ENCODE measurements at places on chromosomes 2 and 18.

GRCh38 chr2:134124047-134124753, 129.7 kb upstream of the MGAT5 start:
- no peak for DNase-seq

- no peak for DNase-seq
Observed at GRCh38 chr2:221844212-221845020, 272.3 kb upstream of the EPHA4 start.

DNA sequence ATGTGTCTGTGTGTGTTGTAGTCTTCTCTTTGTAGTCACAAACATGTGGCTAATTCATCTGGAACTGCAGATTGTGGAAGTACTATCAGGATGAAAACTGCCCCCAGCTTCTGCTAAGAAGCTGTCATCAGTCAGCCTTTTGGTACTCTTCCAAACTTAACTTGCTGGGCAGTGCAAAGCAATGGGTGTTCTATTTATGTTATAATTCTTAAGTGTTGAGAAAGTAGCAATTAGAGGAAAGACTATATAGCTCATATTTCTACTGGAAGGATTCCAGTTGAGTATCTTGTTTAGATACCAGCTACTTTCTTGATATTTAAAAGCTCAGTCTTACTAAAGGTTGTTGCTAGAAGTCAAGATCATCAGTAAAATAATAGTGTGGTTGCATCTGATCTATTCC, 52.1 kb downstream of the SLC38A11 start:
- no peak for DNase-seq

GRCh38 chr2:9004338-9005204, 1.1 kb upstream of the MBOAT2 start:
- DNase-seq: no peak

DNA sequence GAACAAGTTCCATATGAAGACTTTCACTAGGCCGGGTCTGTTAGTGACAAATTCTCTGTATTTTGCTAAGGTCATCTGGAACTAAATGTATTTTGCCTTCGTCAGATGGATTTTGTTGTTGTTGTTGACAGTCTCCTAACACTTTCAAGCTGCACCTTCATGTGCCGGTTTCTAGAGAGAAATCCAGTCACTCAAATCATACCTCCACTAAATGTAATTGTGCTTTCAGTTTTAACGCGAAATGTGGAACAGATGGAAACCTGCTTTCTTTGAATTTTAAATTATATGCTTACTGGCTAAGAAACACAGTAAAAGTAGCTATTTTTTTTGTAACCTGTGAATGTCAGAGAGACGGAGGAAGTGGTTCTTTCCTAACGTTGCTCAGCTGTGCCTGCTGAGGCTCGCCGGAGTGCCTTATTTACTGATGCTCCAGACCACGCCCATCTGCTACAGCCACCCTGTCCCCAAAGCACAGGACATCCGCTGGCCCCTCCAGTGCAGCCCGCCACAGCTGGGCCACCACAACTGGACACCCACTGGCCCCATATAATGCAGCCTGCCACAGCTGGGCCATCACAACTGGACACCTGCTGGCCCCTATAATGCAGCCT, 134.7 kb downstream of the PXDN start:
- DNase-seq: no peak

DNA sequence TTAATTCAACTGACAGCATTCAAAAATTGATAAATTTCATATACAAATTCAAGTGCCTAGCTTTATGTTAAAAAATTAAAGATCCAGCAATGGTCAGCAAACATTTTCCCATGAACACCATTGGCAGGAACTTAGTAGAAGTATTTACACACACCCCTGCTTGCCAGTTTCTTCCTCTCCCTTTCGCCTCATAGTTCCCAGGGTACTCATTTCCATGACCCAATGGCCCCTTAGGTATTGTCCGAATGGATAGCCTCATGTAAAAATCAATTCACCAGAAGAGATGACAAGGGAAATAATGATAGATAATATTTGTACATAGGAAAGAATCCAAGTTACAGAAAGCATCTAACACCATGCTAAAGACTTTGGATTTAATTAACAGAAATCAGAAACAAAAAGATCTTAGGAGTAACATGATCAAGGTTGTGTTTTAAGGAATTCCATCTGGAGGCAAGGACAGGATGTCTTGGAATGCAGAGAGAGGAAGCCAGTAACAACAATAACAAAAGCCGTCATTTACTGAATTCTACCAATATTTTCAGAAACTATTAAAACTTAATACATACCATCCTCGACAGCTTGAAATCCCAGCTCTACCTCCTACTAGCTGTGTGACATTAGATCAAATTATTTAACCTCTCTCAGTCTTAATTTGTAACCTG, 423.0 kb downstream of the IRS1 start:
- DNase-seq: no peak

DNA sequence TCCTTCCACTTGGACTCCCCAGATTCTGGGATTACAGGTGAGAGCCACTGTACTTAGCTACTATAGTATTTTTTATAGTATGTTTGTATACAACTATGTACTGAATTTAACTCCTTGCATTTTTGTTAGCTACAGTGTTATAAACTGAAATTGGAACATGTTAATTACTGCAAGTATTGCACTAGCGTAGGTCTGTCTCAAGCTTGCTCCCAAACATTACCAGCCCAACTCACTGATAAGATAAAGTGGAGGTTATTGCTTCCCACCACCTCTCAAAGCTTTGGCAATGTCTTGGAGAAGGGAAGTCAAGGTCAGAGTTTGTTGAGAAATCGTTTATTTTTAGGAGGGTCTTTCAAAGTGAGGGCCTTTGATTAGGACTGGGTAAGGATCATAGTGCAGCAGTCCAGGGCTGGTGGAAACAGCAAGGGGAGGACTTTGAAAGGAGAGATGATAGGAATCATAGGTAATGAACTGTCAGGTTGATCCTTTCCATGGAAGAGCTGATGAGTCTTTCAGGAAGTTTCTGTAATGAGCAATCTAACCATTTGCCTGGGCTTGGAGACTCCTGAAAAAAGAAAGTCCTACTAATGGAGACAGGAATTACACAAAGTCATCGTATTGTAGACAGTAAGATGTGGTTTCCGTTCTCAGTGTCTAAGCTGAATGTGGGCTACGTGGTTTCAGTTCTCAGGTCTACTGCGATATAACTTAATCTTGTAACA, 257.1 kb downstream of the MYO3B start:
- peak; percentile 14 for DNase-seq

Measured in T-helper 2 cell treated with Interferon-gamma antibody and Interleukin-4, amounts not matched to agents 5 μg/mL and 100 μg/mL, for 36 hours (primary cell).